ENCODE measurements at places on chromosomes 1 and 21.

GRCh38 chr1:20578062-20578461 is 10.8 kb upstream of the CDA start:
- no peak for DNase-seq

- no peak for DNase-seq
These were observed 41.0 kb upstream of the LAPTM5 start for GRCh38 chr1:30798389-30799232.

- peak; percentile 65 for DNase-seq
These were observed 20.8 kb upstream of the MACF1 start for GRCh38 chr1:39183503-39184353.

GRCh38 chr1:233675893-233676292 is 62.0 kb downstream of the KCNK1 start:
- no peak for DNase-seq

GRCh38 chr1:958823-959730 is at the start of gene NOC2L:
Gene NOC2L, minus strand, starts transcription at chr1:959256. Its CDS starts 16 bp downstream, at chr1:959240.
- peak; percentile 97 for DNase-seq

GRCh38 chr1:3954170-3955169 is 54.4 kb upstream of the C1orf174 start:
- no peak for DNase-seq

- DNase-seq: no peak
These were observed 50.1 kb downstream of the PBX1 start for GRCh38 chr1:164609089-164609488.

DNA sequence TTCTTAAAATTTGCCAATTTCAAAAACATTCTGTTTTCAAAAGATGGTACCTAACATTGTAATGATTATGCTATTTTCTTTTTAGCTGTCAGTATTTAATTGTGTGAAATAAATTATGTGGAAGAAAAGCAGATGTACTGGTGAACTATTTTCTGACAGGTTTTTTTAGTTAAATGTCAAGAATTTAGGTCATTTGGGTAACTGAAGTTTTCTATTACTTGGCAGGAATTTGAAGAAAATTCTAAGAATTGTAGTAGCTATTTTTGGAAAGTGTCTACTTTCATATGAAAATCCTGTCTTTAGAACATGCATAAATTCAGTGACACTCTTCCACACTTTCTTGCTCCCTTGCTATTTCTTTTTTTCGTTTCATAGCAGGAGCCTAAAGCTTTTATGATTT is 28.5 kb upstream of the PTPRC start:
- DNase-seq: no peak

GRCh38 chr1:74571891-74572290 is 59.5 kb upstream of the LRRC53 start:
- no peak for DNase-seq

GRCh38 chr1:167456926-167457325 is 61.4 kb downstream of the CD247 start:
- no peak for DNase-seq

DNA sequence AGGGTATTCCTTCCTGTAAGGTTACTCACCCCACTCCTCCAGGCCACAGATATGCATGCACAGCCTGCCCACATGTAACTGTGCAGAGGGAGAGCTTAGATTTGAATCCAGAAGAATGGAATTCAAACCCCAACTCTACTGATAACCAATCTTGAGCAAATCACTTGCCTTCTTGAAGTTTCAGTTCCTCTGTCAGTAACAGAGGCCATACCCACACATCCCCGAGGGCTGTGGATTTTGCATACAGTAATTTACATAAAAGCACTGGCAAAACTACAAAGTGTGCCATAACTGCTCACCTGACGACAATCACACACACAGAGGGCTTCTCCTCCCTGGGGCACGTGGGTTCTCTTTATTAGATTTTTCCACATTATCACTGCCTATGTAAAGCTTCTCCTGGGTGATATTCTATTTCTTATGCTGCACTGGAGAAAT is 18.6 kb downstream of the CD247 start:
- DNase-seq: no peak

DNA sequence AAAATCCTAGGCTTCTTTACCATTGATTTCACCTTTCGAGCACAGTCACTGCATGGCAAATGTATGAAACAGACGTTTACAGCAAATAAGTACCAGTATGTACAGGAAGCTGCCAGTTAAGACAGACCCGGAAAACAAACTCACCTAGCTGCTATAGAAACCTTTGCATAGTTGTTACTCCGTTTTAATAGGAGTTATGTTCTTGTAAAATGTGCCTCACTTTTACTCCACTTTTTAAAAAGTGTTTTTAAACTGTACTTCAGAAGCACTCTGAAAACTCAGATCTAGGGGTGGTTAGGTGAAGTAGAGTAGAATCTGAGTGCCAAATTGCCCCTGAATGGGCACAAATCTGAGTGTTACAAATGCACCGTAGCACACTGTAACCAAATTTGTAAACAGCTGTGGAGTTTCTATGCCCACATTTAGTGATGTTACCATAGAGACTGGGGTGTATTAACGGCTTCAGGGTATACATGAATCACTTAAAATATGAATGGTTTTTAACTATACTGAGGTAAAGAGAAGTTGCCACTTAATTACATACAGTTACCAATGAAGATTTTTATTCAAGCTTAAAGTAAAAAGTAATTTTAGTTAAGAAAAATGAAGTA is 30.7 kb downstream of the CNIH4 start:
- DNase-seq: no peak

- peak; percentile 25 for DNase-seq
These were observed 45.6 kb downstream of the SRRM1 start for GRCh38 chr1:24688621-24689195.

- no peak for DNase-seq
These were observed 30.0 kb downstream of the CD53 start for GRCh38 chr1:110902820-110903463.

GRCh38 chr1:8807004-8807403 is 10.4 kb downstream of the RERE start:
- no peak for DNase-seq

- no peak for DNase-seq
These were observed 23.7 kb downstream of the GLUL start for GRCh38 chr1:182367926-182368325.

GRCh38 chr1:161390559-161390858 is 22.8 kb upstream of the CFAP126 start:
- DNase-seq: no peak

All from stimulated activated CD8-positive, alpha-beta memory T cell treated with anti-CD3 and anti-CD28 coated beads, Interleukin-12 subunit alpha, Interleukin-12 subunit beta, amount 100 ng/mL, for 4 hours (primary cell).